ENCODE measurements at places on chromosomes 11 and 22. TPM values are rescaled to one million over a fixed set of nuclear protein-coding genes. Genes with fewer than 3 reads are reported as not detected.

The HEPN1 gene
- not detected for polyA plus RNA-seq

The SLC22A25 gene
- not detected for polyA plus RNA-seq

The ZNF280B gene
- not detected for polyA plus RNA-seq

The POLR2F gene
- polyA plus RNA-seq: 182 TPM

The PRCP gene
- 228 TPM for polyA plus RNA-seq

The FGF3 gene
- polyA plus RNA-seq: not detected

The CRKL gene
- polyA plus RNA-seq: 37.5 TPM

The FADS2 gene
- 10.8 TPM for polyA plus RNA-seq

The SEPTIN5 gene
- 0.50 TPM for polyA plus RNA-seq

The GVQW3 gene
- polyA plus RNA-seq: not detected

The DCDC1 gene
- polyA plus RNA-seq: not detected

The LRRC10B gene
- not detected for polyA plus RNA-seq

The TMEM45B gene
- 1.7 TPM for polyA plus RNA-seq

The MYOD1 gene
- not detected for polyA plus RNA-seq

The SLC22A12 gene
- polyA plus RNA-seq: not detected

The NXPE2 gene
- polyA plus RNA-seq: not detected

The PKNOX2 gene
- not detected for polyA plus RNA-seq
